ENCODE measurements at places on chromosomes 6 and 20.

DNA sequence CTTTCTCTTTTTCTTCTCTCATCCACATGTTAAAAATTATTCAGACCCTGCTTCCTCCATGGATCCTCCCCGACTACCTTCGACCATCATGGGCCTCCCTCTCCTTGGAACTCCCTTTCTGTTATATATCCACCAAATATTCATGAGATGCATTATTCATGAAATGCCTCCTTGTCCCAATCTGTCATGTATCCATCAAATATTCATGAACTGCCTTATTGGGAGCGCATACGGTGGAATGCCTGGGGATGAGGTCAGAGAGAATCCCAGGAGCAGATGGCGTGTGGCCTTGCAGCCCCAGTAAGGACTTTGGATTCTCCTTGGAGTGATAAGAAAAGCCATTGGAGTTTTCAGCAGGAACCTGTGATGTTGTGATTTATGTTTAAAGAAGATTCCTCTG, 97.0 kb downstream of the NRN1 start:
- no peak for DNase-seq

DNA sequence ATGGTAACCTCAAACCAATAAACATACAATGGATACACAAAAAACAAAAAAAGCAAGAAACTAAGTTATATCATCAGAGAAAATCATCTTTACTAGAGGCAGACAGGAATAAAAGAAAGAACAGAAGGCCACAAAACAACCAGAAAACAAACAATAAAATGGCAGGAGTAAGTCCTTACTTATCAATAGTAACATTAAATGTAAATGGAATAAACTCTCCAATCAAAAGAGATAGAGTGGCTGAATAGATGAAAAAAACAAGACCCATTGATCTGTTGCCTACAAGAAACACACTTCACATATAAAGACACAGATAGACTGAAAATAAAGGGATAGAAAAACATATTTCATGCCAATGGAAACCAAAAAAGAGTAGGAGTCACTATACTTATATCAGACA, 81.3 kb upstream of the GJE1 start:
- no peak for DNase-seq

DNA sequence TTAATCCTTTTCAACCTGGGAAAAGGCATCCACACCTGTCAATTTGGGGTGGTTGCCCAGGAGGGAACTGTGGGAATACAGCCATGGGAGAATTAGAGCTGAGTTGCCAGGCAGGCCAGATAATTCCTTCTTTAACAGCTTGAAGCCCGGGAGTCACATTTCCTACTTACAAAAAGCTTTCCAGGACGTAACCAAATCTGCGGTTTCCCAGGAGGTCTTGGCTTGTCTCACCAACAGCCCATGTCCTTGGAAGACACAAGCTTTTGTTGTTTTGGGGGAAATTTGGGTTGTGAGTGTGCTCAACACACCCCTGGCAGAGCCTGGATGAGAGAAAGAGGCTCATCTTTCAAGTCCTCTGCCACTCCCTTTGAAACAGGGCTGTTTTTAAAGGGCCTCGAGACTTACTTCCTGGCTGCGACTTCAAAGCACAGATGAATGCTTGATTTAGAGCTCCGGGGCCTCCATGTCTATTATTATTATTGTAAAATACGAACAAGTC, 465.9 kb upstream of the BTBD3 start:
- no peak for DNase-seq

GRCh38 chr20:57080796-57081195, 185.6 kb downstream of the BMP7 start:
- no peak for DNase-seq

GRCh38 chr6:168155193-168155592, 76.2 kb upstream of the FRMD1 start:
- no peak for DNase-seq

DNA sequence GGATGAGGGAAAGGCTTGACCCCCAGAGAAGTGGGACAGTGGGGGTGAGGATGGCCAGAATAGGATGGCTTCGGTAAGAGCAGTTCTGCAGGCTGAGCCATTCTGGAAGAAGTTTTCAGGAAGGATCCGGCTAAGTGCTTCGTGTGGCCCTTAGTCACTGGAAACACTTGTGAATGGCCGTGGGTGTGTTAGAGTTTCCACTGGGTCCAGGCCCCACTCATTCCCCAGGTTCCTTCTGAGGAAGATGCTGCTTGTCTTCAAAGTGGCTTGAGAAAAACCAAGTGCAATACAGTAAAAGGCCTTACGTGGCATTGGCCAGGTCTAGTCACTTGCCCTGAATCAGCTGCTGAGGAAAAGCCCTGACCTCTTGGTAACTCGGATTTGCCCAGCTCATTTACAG, 27.9 kb downstream of the MANBAL start:
- no peak for DNase-seq

- DNase-seq = no peak
Measured at GRCh38 chr6:10687582-10687981, 6.8 kb downstream of the C6orf52 start.

DNA sequence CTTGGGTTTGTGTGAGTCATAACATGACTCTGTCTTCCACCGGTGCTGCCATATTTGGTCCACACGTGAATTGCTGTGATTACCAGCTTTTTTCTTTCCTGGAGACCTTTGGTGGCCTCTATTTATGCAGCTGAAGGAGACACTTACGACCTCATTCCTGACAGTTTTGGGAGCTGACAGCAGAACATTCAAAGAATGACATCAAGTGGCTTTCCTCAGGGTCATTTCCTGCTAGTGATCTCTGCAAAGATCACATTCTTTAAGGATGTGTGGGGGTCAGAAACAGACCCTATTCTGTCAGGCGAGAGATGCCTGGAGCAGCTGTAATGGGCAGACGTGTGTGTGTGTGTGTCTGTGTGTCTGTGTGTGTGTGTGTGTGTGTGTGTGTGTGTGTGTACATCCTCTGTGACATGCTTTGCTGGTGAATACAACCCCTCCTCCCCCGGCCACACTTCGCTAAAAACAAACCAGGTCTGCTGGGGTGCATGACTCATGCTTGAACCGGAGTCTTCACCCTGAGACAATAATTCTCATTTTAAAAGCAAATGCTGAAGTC, 115.6 kb downstream of the TMEM170B start:
- DNase-seq = no peak

GRCh38 chr6:135739288-135739687, 112.2 kb upstream of the PDE7B start:
- no peak for DNase-seq

- DNase-seq = no peak
Measured at GRCh38 chr6:158972241-158973233, 27.5 kb downstream of the RSPH3 start.

DNA sequence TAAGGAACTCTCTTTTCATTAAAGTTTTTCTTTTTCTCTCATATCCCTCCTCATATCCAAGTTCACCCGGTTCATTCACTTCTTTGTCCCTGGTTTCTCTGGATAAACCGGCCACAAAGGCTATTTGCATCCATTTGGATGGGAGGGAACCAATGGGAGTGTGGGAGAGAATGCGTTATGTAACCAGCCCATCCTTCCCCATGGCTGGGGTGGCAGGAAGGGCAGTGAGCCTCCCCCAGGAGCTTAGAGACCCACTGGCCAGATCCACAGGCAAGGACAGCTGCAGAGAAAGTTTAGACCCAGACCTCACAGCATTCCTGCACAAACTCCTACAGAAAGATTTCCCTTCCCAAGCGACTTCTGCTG, 10.7 kb downstream of the CASS4 start:
- DNase-seq = no peak

DNA sequence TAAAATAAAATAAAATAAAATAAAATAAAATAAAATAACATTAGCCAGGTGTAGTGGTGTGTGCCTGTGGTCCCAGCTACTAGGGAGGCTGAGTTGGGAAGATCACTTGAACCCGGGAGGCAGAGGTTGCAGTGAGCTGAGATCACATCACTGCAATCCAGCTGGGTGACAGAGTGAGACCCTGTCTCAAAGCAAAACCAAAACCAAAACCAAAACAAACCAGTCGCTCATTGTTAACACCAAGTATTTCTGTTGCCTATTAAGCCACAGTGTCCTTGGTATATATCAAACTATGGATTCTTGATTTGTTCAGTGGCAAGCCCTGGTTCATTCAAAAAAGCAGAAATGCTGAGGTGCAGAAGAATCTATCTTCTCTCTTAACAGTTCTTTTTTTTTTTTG, 65.7 kb downstream of the PYGB start:
- DNase-seq = no peak

- no peak for DNase-seq
Measured at GRCh38 chr6:143149771-143150170, 89.1 kb downstream of the AIG1 start.

DNA sequence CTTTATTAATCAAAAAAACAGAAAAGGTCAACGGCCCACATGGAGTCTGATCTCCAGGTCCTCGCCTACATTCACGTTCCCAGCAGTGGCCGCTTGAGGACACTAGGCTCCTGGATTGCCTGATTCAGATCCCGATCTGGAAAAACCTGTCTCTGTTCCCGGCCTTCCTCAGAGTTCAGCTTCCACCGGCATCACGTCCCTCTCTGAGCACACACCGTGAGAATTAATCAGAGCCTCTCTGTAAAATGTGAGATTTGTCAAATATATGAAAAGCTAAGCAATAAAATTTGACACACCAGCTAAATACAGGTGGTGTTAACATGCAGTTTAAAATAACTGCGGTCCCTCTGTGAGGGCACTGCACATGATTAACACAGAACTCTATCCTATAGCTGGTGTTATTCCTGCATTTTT, 122.8 kb upstream of the COL21A1 start:
- no peak for DNase-seq

- no peak for DNase-seq
Measured at GRCh38 chr6:96743496-96743895, 93.8 kb downstream of the GPR63 start.

- no peak for DNase-seq
Measured at GRCh38 chr6:152575161-152575560, 62.0 kb downstream of the SYNE1 start.

DNA sequence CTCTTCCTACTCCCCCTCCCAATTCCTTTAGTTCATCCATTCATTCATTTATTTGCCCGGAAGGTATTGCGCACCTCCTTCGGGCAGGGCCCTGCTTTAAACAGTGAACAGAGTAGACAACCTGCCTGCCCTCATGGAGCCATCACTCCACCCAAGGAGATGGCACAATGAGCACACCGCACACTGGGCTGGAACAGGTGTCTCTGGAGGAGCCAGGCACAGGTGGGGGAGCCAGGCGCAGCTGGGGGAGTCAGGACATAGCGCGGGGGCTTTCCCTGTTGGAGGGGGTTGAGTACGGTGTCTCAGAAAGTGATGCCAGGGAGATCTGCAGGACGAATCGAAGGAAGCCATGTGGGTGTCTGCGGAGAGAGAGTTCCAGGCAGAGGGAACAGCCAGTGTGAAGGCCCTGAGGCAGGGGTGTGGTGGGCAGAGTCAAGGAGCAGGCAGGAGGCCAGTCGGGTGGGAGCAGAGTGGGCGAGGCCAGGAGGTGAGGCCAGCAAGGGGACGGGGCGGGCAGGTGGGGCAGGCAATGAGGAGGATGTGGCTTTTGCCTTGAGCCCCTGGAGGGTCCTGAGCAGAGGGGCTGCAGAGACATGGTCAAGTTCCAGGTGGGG, 46.4 kb downstream of the SNAI1 start:
- DNase-seq = no peak

All from stimulated activated CD4-positive, alpha-beta T cell treated with anti-CD3 and anti-CD28 coated beads, TNF-alpha, amount 100 ng/mL, for 24 hours (primary cell).